Activated T-helper 1 cell treated with anti-CD3 and anti-CD28 coated beads, Interleukin-12 subunit alpha, Interleukin-12 subunit beta, Interleukin-2, Interleukin-4 antibody, amounts not matched to agents 30 ng/mL and 10 ng/mL and 1 ng/mL, durations not matched to agents 14 hours and 24 hours and 36 hours (primary cell): ENCODE measurements at places on chromosomes 1 and 21. TPM values are rescaled to one million over a fixed set of nuclear protein-coding genes. Genes with fewer than 3 reads are reported as not detected.
A peak's percentile ranks its signal among the peaks of the same experiment; 100 is the strongest.

The SLFNL1 gene
- total RNA-seq = 0.18 TPM in 1 of 2 replicates, not detected in the other

The FAF1 gene
- total RNA-seq = 58.8 and 62.0 TPM in 2 replicates

DNA sequence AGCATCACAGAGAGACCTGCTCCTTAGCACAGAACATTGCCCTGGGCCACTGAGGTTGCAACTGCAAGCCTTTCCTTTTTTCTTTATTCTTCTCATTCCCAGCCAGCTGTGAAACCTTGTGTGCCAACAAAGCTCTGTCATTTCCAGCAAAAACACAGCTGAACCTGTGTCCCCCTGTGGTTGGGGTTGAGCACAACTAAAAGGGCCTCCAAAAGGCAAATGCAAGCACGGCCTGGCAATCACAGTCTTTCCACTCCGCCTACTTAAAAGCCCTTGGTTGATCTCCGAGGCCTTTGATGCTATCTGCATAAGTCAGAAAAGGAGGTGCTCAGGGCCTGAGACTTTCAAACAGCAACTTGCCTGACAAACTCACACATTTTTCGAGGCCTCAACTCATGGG lies 32.7 kb downstream of the SUSD4 start:
- no peak for DNase-seq

- no peak for DNase-seq
Measured at GRCh38 chr1:231663211-231663792, 36.7 kb downstream of the DISC1 start.

GRCh38 chr1:26696119-26696653 lies 371 bp downstream of the ARID1A start:
- no peak for DNase-seq

- DNase-seq = no peak
Measured at GRCh38 chr1:241306125-241306790, 50.7 kb downstream of the RGS7 start.

- DNase-seq = peak; percentile 62
Measured at GRCh38 chr1:19597496-19598309, 46.4 kb upstream of the NBL1 start.
